ENCODE measurements at places on chromosomes 5 and 9. TPM values are rescaled to one million over a fixed set of nuclear protein-coding genes. Genes with fewer than 3 reads are reported as not detected.

ANKRD18B gene
- total RNA-seq, result 0.25 TPM

HTR4 gene
- total RNA-seq, result 0.49 TPM

PCDHGB6 gene
- 12.5 TPM for total RNA-seq

BSPRY gene
- total RNA-seq, result 0.25 TPM

PCDHA6 gene
- total RNA-seq, result 11.6 TPM

CHMP5 gene
- 85.6 TPM for total RNA-seq

EMB gene
- total RNA-seq, result 4.7 TPM

BTNL3 gene
- not detected for total RNA-seq

PCDHA9 gene
- total RNA-seq, result 12.3 TPM

C5orf58 gene
- not detected for total RNA-seq

IFNB1 gene
- total RNA-seq, result not detected

OR1Q1 gene
- not detected for total RNA-seq

SHOC1 gene
- not detected for total RNA-seq

FBP2 gene
- not detected for total RNA-seq

ALDOB gene
- total RNA-seq, result not detected

LRRC19 gene
- total RNA-seq, result under 0.01 TPM

LMBRD2 gene
- total RNA-seq, result 56.8 TPM

BARHL1 gene
- total RNA-seq, result not detected

GARIN3 gene
- total RNA-seq, result not detected

OTP gene
- total RNA-seq, result not detected

FABP6 gene
- 2.2 TPM for total RNA-seq

PTGS1 gene
- 0.49 TPM for total RNA-seq

CCNO gene
- total RNA-seq, result not detected

GCNT4 gene
- total RNA-seq, result 0.74 TPM

ARHGEF37 gene
- 0.49 TPM for total RNA-seq

PCAT7 gene
- total RNA-seq, result not detected

NDUFA8 gene
- 21.6 TPM for total RNA-seq

PTPDC1 gene
- total RNA-seq, result 12.0 TPM

TRIM7 gene
- total RNA-seq, result 1.7 TPM

TAL2 gene
- total RNA-seq, result 9.6 TPM

OR1N2 gene
- total RNA-seq, result not detected

CDH12 gene
- 23.1 TPM for total RNA-seq

RPP25L gene
- 4.2 TPM for total RNA-seq

GABRG2 gene
- total RNA-seq, result 26.1 TPM

ATP10B gene
- 3.9 TPM for total RNA-seq

TAF11L5 gene
- total RNA-seq, result not detected

NDST1 gene
- total RNA-seq, result 28.0 TPM

ADAMTSL1 gene
- total RNA-seq, result 15.7 TPM

NUTM2F gene
- not detected for total RNA-seq

HEMGN gene
- total RNA-seq, result 2.2 TPM

FGF1 gene
- 6.1 TPM for total RNA-seq

SV2C gene
- total RNA-seq, result 1.5 TPM

ENTPD8 gene
- total RNA-seq, result not detected

FBN2 gene
- total RNA-seq, result 8.1 TPM

PCDHGA2 gene
- 8.9 TPM for total RNA-seq

CCL19 gene
- total RNA-seq, result not detected

SAXO1 gene
- under 0.01 TPM for total RNA-seq

EQTN gene
- total RNA-seq, result 1.2 TPM

CDC20B gene
- 0.25 TPM for total RNA-seq

SHISAL2B gene
- total RNA-seq, result 0.49 TPM

REEP5 gene
- 78.9 TPM for total RNA-seq

ARID3C gene
- not detected for total RNA-seq

MYOT gene
- not detected for total RNA-seq

DRD1 gene
- total RNA-seq, result 4.7 TPM

ANKRD34B gene
- 0.25 TPM for total RNA-seq

IFNA21 gene
- total RNA-seq, result not detected

TMCO6 gene
- 9.3 TPM for total RNA-seq

Data from temporal lobe (tissue), 4 donors.